Muscle of arm (tissue), 14 donors: ENCODE measurements at places on chromosomes 2 and 18.

- peak; percentile 66 for DNase-seq
These were observed 129.6 kb upstream of the SLC1A4 start for GRCh38 chr2:64859312-64860212.

- DNase-seq: no peak
These were observed 211.5 kb downstream of the SUCLG1 start for GRCh38 chr2:84247532-84247931.

- DNase-seq: peak; percentile 65
These were observed 583 bp downstream of the NEMP2 start for GRCh38 chr2:190533968-190534309.

GRCh38 chr2:175432021-175432420 is 250.5 kb upstream of the ATP5MC3 start:
- DNase-seq: no peak

DNA sequence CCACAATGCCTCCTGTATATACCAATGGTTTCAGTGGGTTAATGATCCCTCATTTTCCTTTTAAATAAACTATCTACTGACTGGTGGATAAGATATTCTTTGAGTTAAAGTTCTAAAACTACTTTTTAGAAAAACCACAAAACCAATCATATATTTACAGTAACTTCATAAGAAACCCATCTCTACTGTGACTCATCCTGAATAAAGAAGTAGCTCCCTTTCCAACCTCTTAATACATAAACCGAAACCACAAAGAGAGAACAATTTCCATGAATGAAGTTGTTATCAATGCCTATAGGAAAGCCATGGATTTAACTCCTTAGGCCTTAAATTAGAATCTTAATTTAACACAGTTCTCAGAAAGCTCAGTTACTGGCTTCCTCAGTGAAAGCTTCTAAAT is 227.0 kb upstream of the SMAD7 start:
- no peak for DNase-seq

DNA sequence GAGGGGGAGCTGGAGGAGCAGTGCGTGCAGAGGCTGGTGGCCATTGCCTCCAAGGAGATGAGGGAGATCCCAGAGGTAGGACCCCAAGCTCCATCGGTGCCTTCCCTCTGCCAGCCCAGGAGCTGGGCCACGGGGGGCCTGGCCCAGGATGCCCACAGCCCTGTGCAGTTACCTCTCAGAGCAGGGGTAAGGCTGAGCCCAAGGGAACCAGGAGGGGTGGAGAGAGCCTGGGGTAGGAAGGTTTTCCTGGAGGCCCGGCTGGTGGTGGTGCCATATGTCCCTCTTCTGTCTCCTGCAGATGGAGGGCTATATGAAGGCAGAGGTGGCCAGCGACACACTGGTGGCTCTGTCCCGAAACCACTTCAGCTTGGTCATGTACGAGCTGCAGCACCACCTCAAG is 11.4 kb downstream of the MROH2A start:
- no peak for DNase-seq

- no peak for DNase-seq
These were observed 24.2 kb downstream of the MYL12B start for GRCh38 chr18:3286159-3286558.

DNA sequence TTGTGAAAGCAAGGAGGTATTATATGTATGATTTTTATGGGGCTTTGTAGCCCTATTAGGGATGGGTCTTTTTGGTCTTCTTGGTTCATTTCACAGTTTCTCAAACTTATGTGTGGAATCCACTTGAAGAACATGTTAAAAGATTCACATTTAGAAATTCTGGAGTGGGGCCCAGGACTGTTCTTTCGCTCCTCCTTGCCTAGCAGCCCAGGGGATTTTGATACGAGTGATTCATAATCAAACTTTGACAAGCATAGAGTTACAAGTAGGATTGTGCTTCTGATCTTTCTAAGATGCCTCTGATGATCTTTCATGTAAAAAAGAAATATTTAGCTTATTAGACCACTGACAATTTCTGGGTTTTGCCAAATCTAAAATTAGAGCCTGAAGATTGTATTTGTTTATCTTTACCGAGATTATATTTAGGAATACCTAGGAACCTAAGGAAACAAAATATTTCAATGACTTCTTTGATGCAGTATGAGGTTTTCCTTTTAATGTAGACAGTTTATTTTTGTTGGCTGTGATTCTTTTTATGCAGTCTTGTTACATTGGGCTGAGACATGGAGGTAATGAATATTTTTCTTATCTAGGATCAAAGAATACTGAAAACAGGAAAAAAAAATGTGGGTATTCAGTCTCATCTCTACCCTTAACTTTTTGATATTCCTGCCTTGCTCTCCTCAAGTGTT is 324.0 kb downstream of the PARD3B start:
- DNase-seq: no peak

- DNase-seq: no peak
These were observed 401.3 kb downstream of the KCNJ3 start for GRCh38 chr2:155099784-155100183.

GRCh38 chr18:49563701-49564517 is 2.1 kb downstream of the LIPG start:
- no peak for DNase-seq

GRCh38 chr2:36555789-36556188 is 42.2 kb downstream of the FEZ2 start:
- no peak for DNase-seq

GRCh38 chr2:240236217-240237111 is 96.0 kb upstream of the OTOS start:
- DNase-seq: no peak

DNA sequence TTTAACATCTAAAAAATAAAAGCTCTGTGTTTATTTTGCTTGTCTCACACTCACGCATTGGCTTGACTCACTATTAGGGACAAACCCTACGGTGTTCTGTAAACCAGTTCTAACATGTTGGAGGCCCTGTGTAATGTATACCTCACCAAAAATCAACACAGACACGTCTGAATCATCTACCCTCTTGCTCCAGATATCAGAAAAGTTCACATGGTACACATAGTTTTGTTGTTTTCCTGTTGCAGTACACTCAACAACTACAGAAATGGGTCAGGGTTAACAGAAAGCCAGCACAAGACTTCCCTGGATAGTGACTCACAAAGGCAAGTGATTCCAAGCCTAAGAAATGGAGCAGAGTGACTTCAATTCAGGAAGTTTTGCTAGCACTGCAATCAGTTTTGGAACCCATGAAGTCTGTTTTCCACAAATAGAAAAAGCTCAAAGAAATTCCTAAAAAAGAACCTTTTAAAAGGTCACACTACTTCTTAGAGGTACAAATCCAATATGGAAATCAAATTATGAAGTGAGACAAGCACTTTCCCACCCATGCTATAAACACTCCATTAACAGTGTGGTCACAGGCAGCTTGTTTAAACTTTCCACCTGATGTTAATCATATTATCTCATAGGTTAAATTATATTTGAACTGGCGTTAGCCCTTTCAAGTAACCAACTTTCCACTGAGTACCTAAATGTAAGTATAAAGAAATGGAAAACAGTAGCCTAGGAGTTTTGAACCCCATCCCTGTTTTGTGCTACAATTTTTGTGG is 87.4 kb downstream of the GAREM1 start:
- no peak for DNase-seq

DNA sequence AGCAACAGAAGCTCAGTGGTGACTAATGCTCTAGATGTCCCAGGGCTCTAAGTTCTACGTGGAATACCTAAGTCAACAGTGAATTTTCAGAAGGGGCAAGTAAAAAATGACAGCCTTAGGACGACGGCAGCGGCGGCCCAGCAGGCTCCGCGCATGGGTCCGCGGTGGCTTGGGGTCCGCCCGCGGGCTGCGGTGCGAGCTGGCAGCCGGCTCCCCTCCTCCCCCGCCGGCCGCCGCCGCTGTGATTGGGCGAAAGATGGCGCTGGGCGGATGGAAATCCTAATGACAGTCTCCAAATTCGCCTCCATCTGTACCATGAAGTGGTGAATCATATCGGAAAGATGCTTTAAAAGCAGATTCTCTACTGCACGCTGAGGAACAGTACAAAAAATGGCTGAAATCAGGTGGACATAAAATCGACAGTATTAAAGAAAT is 74.7 kb downstream of the HNRNPLL start:
- DNase-seq: peak; percentile 33

- no peak for DNase-seq
These were observed 56.4 kb upstream of the LRRC30 start for GRCh38 chr18:7174344-7175095.

DNA sequence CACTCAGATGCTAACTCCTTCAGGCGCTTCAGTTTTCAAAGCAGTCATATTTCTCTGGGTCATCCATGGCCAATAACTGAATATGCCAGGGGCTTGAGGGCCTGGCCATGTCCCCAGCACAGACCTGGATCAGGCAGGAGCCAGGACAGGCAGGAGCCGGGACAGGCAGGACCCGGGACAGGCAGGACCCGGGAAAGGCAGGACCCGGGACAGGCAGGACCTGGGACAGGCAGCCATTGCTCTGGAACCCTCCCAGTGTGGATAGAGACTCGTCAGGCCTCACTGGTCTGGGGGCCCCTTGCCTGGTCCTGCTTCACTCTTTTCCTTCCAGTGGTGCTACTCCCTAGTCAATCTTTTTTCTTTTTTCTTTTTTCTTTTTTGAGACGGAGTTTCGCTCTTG is 117.5 kb upstream of the TEX51 start:
- no peak for DNase-seq

DNA sequence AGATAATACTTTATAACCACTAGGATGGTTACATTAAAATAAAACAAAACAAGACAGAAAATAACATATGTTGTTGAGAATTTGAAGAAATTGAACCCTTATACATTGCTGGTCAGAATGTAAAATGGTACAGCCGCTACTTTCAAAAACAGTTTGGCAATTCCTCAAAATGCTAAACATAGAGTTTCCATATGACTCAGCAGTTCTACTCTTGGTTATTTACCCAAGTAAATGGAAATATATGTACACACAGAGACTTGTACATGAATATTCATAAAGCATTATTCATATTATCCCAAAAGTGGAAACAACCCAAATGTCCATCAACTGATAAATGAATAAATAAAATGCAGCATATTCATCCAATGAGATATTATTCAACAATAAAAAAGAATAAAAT is 92.5 kb upstream of the LRATD1 start:
- no peak for DNase-seq

- DNase-seq: no peak
These were observed 119.8 kb downstream of the AGAP1 start for GRCh38 chr2:235613649-235614048.

GRCh38 chr2:129829588-129829987 is 149.9 kb upstream of the RAB6C start:
- DNase-seq: no peak

DNA sequence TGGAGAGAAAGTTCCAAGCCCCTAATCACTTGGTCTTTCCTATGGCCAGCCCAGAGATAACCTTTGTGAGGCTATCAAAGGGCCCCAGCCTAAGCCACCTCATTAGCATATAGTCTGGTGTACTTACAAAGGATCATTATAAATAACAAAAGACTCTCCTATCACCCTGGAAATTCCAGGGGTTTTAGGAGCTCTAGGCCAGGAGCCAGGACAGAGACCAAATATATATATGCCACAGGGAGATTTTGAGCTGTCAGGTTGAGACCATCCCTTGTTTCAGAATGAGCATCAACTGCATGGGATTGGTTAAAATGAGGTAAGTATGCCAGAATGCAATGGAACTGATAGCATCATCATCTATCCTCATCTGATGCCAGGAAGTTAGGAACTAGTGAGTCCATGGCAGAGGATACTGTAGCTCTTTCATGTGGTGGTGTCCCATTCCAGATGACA is 32.1 kb upstream of the CHRNA1 start:
- DNase-seq: no peak

GRCh38 chr2:72583376-72583775 is 242.5 kb downstream of the EXOC6B start:
- no peak for DNase-seq

GRCh38 chr2:218095853-218096252 is 26.8 kb downstream of the RUFY4 start:
- DNase-seq: no peak

DNA sequence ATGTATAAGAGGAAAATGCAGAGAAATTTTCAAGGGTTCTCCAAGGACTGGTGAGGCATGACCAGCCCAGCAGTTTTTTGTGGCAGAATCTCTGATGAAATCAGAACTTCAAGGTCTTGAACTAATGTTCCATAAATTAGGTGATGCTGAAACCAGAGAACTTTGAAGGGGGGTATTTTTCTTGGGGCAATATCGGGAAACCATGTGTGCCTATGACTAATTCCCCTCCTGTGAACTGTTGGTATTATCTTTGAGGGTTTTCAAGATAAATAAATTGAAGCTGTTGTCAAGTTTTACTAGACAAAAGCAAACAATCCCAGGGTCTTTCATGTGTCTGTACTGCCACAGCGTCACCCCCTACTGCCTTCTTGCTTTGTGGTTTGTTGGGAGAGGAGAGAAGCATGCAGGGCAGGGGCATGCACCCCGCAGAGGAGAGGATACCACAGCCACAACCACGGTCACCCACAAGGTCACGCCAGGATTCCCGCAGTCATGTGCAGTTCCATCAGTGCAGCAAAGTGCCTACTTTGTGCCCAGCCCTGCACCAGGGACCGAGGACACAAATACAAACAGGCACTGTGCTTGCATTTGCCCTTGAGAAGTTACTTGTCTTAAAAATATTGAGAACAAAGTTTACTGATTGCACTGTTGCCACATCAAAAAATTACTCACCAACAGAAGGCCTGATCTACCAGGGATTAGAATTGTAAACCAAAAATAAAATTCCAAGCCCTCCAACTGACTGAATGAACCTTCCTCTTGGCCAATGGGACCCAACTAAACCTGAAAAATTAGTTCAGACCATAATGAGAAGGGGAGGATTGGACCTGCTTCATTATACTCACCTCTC is 413.3 kb upstream of the TRIB2 start:
- DNase-seq: no peak

GRCh38 chr2:96344011-96344410 is 8.4 kb downstream of the NCAPH start:
- no peak for DNase-seq

- no peak for DNase-seq
These were observed 81.8 kb downstream of the CAMKMT start for GRCh38 chr2:44443517-44443916.

DNA sequence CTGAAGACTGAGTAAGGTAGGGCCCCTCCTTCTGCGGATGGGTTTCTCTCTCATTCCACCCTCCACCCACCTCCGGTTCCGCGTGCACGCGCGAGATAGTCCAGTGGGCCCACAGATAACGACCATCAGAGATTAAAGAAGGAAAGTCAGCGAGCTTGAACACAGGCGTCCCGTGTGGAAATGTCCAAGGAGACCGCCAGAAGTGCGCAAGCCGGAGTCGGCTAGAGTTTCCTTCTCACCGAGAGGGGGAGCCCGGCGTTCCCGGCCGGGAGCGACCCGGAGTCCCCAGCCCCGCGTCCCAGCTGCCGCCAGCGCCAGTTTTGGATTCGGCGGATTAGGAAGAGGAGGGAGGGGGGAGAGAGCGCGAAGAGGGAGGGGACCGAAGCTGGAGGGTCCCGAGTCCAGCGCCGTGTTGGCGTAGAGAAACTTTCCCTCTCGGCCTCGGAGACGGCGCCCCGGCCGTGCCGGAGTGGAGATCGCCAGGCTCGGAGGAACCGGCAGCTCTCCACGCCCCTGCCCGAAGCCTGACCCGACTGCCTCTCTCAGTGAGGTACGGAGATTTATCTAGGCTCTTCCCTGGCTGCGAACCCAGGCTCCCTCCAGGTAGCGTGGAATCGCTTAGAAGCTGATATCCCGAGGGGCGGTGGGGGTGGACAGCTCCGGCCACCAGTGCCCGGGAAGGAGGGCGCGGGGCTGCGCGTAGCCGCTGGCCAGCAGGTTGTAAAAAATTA is at the start of gene GULP1:
Gene GULP1 (plus strand): TSS at position 258 of the 731 bp plus-strand sequence. CDS start 185,829 bp downstream, outside the sequence.
- peak; percentile 88 for DNase-seq

GRCh38 chr18:26729449-26729848 is 136.1 kb downstream of the AQP4 start:
- no peak for DNase-seq
